ENCODE measurements at places on chromosomes 13 and 19.

DNA sequence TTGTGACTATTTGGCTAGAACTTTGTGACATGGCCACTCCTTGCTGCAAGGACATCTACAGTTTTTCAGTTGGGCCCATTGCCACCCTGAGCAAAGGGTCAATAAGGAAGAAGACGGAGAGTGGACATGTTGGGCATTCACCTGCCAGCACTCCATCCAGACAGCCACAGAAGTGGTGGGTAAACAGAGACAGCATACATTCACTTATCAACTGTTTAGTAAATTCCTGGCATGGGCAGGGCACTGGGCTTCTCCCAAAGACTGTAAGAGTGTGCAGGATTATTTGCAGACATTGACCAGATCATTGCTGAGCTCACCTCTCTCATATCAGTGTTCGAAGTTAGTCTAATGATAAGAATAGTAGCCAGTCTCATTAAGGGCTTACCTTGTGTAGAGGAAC, 29.2 kb downstream of the SIPA1L3 start:
- no peak for DNase-seq

DNA sequence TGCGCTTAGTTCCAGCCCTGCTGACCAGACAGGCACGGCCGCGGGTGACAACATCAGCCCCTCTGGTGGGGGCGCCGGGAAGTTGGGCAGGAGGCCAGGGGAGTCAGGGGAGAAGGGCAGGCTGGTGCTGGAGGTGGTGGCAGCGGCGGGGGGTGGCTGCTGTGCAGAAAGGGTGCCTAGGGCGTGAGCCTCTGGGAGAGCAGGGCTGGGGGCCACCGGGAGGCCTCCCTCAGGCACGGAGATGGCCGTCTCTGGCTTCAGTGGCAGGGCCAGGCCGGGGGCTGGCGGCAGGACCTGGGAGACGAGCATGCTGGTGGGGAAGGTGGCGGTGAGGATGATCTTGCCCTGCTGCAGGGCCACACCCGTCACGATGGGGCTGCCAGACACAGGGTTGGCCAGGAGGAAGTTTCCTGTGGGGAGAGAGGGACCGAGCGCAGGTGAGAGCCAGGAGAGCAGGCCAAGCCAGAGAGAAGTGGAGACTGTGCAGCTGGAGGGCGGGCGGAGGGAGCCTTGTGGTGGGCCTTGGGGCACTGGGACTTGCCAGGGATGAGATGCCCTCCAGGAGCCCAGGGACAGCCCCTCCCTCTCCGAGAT, 3.3 kb downstream of the SIX5 start:
- no peak for DNase-seq

- DNase-seq, result no peak
These were observed 46.7 kb upstream of the KL start for GRCh38 chr13:32969516-32969941.

DNA sequence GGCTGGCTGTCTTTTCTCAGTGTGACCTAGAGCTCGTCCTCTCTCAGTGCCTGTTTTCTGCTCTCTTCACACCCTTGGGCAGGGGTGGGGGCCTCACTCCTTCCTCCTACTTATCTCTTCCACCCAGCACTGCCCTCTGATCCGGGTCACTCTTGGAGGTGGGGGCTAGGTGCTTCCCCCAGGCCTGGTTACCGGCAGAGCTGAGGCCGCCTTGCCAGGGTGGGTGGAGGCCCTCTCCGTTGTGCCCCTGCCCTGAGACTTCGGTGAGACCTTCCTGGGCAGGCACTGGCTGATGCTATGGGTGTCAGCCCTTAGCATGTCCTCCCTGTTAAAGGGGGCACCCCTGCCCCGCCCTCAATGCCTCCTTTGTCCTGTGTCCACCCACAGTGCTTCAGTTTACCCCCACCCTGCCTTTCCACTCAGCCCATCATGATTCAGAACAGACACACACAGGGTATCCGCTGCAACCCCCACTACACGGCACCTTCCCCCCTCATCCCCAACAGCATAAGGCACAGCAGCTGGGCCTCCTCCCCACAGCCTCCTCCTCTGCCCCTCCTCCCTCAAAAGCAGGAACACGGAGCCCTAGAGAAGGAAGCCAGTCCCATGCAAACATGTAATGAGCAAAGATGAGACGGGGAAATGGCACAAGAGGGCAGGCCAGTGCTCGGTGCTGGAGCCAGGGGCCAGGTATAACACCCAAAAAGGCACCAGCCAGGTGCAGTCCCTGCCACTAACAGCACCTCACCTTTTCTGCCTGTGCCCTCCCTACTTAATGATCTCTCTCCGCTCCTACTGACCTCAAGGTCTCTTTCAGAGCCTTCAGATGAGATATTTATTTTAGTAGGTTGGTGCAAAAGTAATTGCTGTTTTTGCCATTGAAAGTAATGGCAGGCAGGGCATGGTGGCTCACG, 9.8 kb downstream of the ZGLP1 start:
- DNase-seq, result no peak

GRCh38 chr13:43305416-43305815, 282.0 kb downstream of the DNAJC15 start:
- no peak for DNase-seq

DNA sequence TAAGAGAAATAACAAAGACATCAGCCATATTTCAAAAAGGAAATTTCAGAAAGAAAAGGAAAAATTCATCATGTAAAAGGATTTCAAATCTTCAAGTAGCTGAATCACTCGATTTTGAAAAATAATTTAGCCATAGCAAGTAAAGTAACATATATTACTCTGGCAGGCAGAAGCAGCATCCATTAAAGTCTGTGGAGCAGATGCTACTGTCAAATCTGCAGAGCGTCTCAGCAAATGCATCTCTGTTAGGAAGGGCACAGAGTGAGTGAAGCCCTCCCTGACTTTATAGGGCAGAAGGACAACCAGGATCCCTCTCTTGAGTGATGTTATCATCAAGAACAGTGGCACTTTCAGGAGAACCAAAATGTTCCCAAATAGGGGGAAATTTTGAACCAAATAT, 445.5 kb downstream of the EFNB2 start:
- DNase-seq, result no peak

- DNase-seq, result peak; percentile 56
These were observed 1.2 kb upstream of the ARID3A start for GRCh38 chr19:924553-925086.

DNA sequence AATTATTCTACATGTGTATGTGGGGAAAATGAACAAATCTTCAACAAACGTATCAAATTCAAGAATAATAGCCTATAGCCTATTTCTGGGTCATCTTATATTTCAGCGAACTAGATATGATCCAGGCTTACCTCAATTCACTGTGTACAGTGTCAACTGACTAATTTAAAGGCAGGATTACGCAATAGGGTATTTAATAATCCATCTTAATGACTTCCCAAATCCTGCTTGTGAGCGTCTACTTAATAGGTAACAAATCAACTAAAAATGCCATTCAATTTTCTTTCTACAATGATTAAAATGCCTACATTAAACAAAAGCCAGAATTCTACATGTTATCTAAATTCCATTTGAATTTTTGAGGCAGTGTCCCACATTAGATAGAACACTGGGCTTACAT, 67.0 kb downstream of the USP12 start:
- no peak for DNase-seq

- DNase-seq, result no peak
These were observed 197.7 kb upstream of the RNF113B start for GRCh38 chr13:98374750-98375149.

DNA sequence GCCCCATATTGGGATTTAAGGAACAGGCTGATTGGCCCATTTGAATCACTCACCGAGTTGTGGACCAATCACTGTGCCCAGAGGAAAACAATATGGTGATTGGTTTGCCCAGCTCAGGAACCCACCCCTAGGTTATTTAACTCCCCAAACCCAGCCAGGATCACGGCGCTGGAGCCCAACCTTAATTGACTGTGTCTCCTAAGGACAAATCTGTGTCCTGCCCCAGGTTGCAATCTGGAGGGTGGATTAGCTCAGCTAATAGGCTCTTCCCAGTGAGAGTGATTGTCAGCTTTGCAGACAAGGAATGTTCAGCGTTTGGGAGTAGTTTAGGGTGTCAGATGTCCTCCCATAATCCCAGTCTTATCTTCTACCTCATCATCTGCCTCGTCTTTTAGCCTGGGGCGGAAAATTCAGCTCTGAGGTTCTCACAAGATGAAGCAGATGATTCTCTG, 3.5 kb upstream of the ZNF358 start:
- DNase-seq, result no peak

DNA sequence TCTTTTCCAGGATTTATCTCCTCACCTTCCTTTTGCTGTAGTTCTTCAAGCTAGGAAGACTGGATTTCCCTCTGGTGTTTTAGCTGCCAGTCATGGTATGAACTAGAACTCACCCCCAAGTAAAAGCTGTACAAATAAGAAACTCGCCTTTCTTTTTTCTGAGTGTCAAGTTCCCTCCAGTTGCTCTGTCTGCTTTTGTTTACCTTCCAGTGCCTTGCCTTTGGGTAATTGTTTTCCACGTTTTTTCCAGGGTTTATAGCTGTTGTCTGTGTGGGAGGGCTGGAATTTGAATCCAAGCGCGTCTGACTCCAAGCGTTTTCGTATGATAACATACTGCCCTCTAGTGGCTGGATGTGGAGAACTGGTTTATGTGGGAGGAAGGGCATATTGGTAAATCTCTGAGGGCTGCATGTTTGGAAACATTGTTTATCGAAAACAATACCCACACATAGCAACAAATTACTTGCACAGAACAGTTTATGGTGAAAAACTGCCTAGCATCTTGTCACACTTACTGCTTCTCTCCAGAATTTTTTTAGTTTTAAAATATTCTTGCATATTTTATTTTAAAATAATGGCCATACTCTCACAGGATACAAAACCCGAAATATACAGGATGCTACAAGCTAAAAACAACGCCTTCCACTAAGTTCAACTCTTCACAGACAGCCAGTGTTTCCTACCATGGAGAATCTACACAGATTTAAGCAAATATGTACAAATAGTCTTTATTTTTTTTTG, 19.2 kb downstream of the RCN3 start:
- peak; percentile 80 for DNase-seq

DNA sequence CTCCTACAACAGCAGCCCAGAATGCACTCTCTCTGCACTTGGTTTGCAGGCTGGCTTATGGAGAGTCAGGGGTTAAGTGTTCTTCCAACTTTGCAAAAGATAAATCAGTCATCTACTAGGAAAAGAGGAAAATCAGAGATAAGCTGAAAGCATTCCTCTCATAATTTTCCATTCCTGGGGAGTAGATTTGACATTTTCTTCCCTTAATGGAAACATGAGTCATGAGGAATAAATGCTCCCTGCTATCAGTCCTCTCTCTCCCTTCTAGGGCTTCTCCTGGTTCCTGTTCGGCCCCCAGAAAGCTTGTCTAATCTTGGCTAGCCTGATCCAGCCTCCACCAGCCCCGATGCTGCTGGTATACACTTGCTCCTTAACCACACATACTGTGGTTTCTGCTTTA, 28.4 kb upstream of the ENOX1 start:
- no peak for DNase-seq

GRCh38 chr13:95452375-95452774, 100.1 kb upstream of the CLDN10 start:
- no peak for DNase-seq

DNA sequence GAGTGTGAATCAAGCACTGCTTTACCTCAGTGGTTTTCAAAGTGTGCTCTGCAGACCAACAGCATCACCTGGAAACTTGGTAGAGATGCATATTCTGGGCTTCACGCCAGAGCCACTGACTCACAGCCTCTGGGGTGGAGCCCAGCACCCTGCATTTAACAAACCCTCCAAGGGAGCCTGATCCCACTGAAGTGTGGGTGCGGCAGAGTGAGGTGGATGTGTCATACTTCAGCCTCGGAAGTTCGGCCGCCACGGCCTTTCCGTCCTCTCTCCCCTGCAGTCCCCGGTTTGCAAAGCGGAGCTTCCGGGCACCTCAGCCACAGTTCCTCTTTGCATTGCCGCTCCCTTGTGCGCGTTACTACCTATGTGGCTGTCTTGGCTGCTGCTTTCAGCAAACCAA, 33.3 kb upstream of the MICU2 start:
- DNase-seq, result no peak

DNA sequence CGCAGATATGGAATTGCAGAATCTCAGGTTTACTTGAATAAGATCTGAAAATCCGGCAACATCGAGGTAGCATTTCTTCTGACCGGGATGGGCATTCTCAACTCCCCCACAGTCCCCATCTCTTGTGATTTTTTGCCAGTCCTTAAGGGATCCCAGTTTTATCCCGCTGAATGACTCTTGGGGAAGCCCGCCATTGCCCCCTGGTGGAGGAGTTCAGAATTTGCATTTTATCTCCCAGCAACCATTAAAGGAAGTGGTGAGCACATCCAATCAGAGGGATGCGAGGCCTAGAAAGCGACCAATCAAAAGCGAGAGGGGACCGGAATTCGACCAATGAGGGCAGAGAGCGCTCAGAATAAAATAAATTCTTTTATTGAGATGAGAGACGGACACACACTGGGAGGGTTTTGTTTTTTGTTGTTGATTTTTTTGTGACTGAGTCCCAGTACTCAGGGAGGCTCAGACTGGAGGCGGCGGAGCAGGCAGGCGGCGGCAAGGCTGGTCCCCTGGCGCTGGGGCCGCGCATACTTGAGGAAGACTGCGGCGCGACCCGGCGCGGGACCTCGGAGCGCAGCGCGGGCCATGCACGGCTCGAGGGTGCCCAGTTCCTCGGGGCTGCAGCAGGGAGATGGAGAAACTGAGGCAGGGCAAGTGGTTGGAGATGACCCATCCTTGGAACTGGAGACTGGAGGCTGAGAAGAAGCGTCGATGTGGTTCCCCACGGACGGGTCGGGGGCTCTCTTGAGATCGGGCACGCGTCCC, 3.9 kb upstream of the TTC9B start:
- DNase-seq, result peak; percentile 83

DNA sequence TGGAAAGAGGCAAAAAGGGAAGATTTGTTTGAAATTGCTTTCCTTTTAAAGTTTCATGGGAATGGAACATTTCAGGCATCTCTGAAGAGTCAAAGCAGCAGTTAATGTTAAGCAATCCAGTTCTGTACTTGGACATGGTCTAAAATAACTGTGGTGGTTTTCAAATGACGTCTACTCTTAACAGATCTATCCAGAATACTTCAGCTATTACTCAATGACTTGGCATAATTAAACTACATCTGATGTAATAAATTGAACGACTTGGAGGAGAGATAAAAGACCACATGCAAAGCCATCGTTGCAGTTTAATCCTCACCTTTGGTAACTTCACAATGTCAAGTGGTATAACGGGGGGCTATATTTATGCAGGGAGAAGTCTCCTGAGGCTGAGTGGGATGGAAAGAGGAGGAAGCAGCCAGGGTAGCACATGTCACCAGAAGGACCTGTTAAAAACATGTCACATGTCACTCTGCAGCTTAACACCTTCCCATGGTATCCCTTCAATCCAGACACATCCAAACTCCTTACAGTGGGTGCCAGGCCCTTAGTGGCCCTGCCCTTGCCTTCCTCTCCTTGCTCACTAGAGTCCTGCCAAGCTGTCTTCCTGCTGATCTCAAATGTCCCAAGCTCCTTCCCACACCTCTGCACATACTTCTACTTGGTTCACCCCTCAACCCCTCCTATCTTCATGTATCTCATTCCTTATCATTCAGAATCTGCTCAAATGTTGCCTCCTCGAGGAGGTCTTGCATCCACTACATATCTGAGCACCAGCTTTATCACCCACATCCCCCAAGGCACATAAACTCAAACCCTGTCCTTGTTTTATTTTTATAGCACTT, 327.8 kb downstream of the SUCLA2 start:
- no peak for DNase-seq

Data from immature natural killer cell (primary cell).